ENCODE measurements at places on chromosomes 4 and X. TPM values are rescaled to one million over a fixed set of nuclear protein-coding genes. Genes with fewer than 3 reads are reported as not detected.

DNA sequence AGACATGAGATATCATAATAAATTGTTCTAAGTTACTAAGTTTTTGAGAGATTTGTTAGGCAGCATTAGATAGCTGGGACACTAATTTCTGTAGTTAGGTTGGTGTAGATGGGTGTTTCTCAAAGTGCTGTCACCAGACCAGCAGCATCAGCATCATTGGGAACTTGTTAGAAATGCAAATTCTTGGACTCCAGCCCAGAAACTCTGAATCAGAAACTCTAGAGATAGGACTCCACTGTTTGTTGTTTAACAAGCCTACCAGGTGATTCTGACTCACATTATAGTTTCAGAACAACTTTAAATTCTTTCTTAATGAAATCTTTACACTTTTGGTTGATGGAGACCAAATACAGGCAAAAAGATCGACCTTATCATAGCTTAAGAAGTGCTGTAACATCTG lies 173.7 kb downstream of the PABPC4L start:
- no peak for DNase-seq

- DNase-seq, result no peak
These were observed 170.8 kb downstream of the ADGRA3 start for GRCh38 chr4:22345055-22345454.

DNA sequence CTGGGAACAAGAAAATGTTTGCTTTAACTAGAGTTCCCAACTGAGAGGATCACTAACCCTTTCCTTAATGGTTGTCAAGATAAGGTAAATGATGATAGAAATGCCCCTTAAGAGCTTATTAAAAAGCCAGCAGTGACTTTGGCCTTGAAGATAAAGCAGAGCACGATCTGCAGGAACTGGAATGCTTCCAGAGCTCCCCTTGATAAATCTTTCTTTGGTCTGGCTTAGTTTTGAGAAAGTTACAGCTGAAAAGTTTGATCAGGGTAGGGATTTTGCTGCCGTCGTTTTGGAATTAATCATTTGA lies 64.0 kb downstream of the PTTG2 start:
- no peak for DNase-seq

GRCh38 chr4:157204634-157205244 lies 15.8 kb upstream of the GRIA2 start:
- no peak for DNase-seq

DNA sequence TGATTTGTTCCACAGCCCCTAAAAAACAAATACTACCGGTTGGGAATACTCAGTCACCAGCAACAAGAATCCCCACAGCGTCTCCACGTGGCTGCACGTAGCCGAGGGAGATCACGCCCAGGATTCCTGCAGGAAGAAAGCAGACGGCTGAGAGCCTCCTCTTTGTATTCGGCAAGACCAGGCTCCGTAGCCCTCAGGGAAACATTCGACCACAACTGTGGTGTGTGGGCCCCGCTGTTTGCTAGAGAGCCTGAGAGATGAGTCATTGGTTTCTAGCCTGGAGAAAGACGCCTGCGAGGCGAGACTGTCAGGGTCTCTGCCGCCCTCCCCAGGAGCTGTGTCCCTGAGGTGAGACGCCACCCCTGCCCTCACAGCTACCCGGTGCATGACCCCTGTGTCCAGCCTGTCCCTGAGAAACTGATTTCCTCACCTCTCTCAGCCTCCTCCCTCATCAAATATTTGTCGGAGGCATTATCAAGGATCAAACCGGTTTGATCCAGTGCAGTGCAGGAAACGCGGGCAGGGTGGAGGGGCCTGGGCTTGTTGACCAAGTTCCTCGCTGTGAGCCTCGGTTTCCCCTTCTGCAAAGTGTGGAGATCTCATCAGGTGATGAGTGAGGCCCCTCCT lies 4.7 kb upstream of the S100P start:
- peak; percentile 99 for DNase-seq

Gene CT55
- total RNA-seq, result not detected

DNA sequence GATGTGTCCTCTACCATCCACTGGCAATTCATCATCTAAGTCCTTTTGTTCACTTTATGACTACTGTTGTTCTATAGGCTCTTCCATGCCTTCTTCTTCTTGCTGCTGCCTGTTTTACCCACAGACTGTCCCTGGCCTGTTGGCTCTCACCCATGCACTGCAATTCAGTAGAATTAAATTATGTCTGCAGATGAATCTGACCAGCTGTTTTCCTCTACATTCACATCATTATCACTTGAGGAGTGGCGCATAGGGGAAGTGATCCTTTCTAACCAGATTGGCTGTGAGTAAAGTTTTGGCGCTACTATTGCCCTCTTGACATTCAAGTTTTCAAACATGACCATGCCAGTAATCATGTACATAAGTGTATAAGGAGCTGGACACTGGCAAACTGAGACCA lies 91.7 kb downstream of the FRMPD4 start:
- DNase-seq, result no peak

Gene LRAT
- total RNA-seq, result not detected

DNA sequence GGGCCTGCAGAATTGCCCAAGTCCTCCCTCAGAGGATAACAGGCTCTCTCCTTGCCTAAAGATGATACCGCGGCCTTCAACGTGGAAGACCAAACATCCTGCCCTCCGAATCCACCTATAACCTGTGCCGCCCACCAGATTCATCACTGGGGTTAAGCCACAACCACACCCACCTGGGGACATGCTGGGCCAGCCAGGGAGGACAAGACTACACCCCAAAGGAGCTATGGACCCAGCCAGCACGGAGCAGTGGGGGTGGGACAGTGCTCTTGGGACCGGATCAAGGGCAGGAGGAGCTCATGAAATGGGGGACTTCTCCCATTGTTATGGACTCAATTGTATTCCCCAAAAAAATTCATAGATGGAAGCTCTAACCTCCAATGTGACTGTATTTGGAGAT lies 6.8 kb upstream of the MAN2B2 start:
- no peak for DNase-seq

GRCh38 chrX:66635360-66635759 lies 3.5 kb downstream of the EDA2R start:
- peak; percentile 39 for DNase-seq

GRCh38 chr4:6074758-6075157 lies 56.5 kb upstream of the C4orf50 start:
- DNase-seq, result no peak

DNA sequence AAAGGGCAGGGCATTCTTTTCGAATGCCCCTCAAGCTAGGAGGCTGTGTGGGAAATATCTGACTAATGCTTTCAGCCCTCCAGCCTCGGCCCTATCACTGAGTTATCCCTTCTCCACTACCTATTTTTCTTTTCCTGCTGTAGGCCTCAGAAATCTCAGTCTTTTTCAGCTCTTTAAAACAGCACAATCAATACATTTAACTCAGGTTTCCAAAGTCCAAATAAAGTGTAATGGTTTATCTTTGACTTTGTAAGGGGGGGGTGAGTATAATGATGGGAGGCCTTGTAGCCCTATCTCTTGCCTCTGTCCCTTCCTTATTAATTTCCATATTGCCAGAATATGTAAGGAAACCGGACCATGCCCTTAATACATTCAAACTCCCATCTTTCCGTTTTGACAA lies 1.6 kb upstream of the WNK3 start:
- no peak for DNase-seq

- DNase-seq, result peak; percentile 96
These were observed at the start of gene ADGRA3 for GRCh38 chr4:22515888-22516541. ADGRA3 (minus strand) TSS chr4:22516066; CDS start chr4:22515784, 282 bp downstream.

Gene DDX53
- not detected for total RNA-seq

DNA sequence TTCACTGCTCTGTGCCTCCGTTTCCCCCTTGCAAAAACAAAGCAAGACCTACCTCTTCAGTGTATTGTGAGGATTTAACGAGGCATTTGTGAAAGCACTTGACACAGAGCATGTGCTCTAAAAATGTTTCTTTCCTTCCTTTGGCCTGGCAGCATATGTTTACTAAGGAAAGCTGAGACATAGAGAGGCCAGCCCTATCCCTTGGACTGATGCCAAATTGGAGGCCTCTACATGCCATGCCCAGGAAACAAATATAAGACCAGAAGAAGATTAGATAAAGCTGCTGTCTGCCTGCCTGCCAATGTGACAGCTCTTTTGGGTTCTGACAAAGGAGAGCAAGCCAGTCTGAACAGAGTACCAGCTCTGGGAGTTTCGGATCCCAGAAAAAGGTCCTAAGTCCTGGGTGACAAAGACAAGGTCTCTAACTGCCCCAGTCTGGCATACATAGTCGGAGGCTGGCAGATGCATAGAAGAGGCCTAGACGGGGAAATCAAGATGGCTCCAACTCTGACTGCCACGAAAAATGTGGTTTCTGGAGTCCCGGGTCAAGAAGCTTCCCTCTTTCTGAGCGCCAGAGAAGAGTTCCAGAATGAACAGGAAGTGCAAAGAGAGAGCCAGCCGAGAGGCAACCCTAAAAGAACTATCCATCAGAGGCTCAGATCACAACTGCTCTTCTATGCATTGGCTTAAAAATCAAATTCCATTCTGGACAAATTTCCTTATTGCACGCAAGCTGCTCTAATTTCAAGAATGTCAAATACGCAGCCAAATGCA lies 25.8 kb downstream of the OTUD6A start:
- DNase-seq, result no peak

DNA sequence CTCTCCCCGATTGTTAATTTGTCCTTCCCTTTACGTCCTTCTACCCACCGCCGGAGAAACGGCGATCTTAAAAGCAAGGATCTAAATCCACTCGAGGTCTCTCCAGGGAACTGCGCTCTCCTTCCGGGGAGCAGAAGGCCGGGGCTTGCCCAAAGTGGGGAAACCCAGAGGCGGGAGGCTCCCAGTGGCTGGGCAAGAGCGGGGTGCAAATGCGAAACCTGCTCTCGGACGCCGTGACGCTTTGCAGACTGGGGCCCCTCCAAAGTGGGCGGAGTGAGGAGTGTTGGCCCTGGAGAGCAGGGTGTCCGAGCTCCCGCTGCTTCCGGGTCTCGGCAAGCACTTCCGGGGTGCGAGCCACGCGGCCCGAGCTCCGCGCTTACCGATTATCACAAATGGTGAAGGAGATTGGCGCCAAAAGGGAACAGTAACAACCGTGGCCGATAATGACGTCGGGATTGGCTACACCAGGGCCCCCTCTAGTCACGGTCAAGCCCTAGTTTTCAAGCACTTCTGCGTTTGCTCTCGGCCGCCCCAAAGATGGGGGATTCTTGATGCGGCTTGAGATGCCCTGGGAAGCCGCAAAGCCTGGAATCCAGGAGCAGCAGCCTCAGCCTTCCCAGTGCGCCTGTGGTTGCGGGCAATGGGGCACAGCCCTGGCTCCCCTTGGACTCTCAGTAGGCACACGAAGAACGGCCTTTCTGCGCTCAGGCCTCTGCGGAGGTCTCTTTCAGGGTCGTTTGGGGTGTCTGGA lies 29.0 kb downstream of the HAND2 start:
- DNase-seq, result no peak

Gene KLHL4
- 1.2 TPM for total RNA-seq

Gene TRIM60
- total RNA-seq, result not detected

DNA sequence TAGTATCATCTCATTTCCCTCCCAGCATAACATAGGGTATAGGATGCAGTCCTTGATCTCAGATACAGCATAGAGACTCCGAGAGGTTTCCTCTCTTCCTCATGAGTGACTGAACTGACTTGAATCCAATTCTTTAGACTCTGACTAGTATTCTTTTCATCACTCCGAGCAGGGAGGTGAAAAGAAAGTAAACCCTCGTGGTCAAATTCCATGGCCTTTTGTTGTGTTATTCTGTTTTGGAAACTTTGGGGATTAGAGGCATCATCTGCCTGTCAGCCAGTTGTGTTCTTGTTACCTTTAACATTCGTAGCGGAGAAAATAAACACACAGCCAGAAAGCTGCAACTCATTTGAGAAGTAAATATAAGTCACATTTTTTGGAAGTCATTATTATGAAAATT lies 206.6 kb downstream of the ARHGAP10 start:
- DNase-seq, result no peak

Gene CT45A1
- not detected for total RNA-seq

DNA sequence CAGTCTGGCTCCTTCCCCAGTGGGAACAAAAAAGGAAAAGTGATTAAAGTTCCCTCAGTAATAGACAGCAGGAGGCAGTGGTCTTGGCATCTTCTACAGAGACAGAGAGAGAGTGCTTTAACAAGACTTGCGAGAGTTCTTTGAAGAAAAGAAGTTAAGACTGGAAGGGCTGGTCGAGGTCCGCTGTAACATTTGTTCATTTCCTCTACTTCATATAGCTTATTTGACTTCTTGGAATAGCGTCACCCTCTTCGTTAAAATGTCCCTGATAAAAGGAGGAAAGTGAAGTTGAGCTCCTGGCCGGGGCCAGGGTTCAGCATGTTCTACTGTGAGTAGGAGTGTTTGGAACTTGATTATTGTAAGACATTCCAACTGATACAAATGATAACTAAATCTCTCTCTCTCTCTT lies 179.8 kb downstream of the SLIT2 start:
- DNase-seq, result no peak

Gene FBXL5
- 110 TPM for total RNA-seq

GRCh38 chr4:60809486-60809800 lies 390.7 kb upstream of the ADGRL3 start:
- DNase-seq, result no peak

- DNase-seq, result no peak
These were observed 408.2 kb downstream of the SMARCA1 start for GRCh38 chrX:129115104-129115503.

Gene CT45A2
- not detected for total RNA-seq

Gene SHISA3
- not detected for total RNA-seq

GRCh38 chr4:114249561-114249960 lies 270.1 kb upstream of the ARSJ start:
- DNase-seq, result no peak

- no peak for DNase-seq
These were observed 2.9 kb upstream of the CFP start for GRCh38 chrX:47632666-47633065.

Gene AKAP14
- total RNA-seq, result not detected

DNA sequence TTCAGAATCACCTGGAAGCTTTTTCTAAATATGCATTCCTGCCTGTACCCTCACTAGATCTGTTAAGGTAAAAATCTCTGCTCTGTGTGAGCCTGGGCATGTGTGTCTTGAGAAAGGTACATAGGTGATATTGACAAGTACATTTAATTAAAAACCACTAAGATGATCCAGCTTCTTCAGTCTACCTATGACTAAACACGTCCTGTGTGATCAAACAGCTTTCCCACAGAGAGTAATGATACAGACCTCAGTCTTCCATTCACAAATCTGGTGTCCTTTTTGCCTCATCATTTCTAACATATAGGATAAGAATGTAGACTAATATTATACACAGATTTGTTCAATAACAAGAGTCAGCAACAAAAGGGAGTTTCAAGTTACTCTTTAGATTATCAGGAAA lies 42.6 kb downstream of the GALNT7 start:
- DNase-seq, result no peak

Gene KDR
- not detected for total RNA-seq

GRCh38 chrX:10017872-10018271 lies 50.7 kb downstream of the CLDN34 start:
- DNase-seq, result peak; percentile 84

DNA sequence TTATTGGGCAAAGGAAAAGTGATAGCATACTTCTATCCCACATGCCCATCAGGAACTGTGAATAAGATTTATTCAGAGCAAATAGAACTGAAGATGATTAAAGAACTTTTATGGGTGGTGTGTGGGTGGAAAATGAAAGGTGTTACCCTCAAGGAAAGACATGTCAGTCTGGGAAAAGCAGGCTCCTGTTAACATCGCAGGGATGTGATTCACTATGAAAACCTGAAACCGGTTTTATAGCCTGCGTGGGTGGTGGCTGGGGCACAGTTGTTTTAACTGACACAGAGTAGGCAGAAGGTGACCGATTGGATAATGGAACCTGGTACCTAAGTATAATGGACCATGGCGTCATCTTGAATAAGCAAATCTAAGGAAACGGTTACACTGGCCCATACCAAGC lies 61.3 kb upstream of the CASK start:
- DNase-seq, result no peak

- DNase-seq, result no peak
These were observed 42.9 kb upstream of the CYP4V2 start for GRCh38 chr4:186148336-186148975.

Data from osteoblast (primary cell).